ENCODE measurements at places on chromosomes 16 and 17.

DNA sequence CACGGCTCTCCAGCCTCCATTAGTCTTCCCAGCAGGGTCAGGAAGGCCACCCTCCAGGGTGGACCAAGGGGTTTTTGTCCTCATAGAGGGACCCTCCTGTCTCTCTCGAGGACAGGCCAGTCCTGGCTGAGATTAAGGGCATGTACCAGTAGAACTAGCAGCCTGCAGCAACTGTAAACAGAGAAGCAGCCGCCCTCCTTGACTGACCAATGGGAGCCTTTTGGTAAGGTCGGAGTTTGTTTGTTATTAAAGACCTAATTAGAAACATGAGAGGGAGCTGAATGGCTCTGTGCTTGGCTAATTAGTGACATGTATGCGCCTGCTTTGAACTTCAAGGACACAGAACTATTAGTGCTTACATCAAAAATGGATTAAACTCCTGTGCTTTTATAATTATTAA, 80.0 kb downstream of the CCDC182 start:
- no peak for DNase-seq
- H3K27ac ChIP-seq: no peak overlapping the region
- H3K4me3 ChIP-seq: no peak overlapping the region
- no peaks in the 10 kb centered on the region for H3K27me3 ChIP-seq

- H3K27ac ChIP-seq: no peak overlapping the region
- peaks cover 8% of the 10 kb centered on the region for H3K4me1 ChIP-seq
- no peaks in the 10 kb centered on the region for H3K36me3 ChIP-seq
- H3K4me3 ChIP-seq: no peak overlapping the region
- H3K27me3 ChIP-seq: peaks cover 30% of the 10 kb centered on the region
Measured at GRCh38 chr17:38449364-38449763, 21.1 kb downstream of the ARHGAP23 start.

GRCh38 chr17:81009136-81009535, 17.5 kb downstream of the CHMP6 start:
- H3K27ac ChIP-seq: no peak overlapping the region
- peaks cover 19% of the 10 kb centered on the region for H3K27me3 ChIP-seq
- DNase-seq: no peak
- H3K4me3 ChIP-seq: no peak overlapping the region
- H3K4me1 ChIP-seq: peaks cover 6% of the 10 kb centered on the region

DNA sequence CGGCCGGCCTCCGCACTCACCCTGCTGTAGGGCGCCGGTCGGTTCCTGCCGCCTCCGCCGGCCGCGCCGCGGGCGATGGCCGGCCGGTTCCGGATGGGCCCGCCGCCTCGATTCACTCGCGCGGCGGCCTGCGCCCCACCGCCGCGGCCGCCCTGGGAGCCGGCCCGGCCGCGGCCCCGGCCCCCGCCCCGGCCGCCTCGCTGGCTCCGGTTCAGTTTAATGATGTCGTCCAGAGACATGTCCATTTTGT, 158 bp downstream of the ALYREF start:
- DNase-seq: no peak
- no peaks in the 10 kb centered on the region for H3K27me3 ChIP-seq

DNA sequence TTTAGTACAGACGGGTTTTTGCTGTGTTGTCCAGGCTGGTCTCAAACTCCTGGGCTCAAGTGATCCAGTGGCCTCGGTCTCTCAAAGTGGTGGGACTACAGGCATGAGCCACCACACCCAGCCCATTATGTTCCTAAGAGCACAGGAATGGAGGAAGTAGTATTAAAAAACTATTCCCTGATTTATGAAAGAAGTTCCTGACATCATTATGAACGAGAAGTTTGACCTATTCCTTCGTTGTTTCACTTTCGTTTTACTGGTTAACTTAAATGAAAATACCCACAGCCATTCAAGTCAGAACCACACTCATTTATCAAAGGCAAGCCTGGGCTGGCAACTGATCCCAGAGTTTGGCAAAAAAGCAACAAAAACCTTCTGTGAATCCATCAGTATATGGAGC, 13.5 kb upstream of the CBX4 start:
- H3K4me1 ChIP-seq: peaks cover 3% of the 10 kb centered on the region
- DNase-seq: no peak
- no peaks in the 10 kb centered on the region for H3K36me3 ChIP-seq
- H3K27me3 ChIP-seq: peaks cover 25% of the 10 kb centered on the region
